ENCODE measurements at places on chromosomes 4 and X.

- DNase-seq = no peak
These were observed 24.2 kb upstream of the PGRMC2 start for GRCh38 chr4:128311659-128312403.

DNA sequence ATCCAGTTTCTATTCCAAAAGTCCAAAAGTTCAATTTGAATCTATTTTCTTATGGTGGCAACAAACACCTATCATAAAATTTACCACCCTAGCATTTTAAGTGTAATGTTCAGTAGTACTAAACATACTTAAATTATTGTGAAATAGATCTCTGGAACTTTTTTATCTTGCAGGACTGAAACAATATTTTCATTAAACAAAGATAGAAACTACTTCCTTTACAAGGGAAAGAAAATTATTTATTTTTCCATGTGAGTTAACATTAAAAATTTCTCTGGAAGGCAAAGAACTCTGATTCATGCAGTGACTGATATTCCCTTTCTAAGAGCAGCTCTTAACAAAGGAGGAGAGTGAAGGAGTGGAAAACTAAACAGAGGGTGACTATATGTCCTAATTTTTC is 40.2 kb downstream of the ADH7 start:
- DNase-seq = no peak

DNA sequence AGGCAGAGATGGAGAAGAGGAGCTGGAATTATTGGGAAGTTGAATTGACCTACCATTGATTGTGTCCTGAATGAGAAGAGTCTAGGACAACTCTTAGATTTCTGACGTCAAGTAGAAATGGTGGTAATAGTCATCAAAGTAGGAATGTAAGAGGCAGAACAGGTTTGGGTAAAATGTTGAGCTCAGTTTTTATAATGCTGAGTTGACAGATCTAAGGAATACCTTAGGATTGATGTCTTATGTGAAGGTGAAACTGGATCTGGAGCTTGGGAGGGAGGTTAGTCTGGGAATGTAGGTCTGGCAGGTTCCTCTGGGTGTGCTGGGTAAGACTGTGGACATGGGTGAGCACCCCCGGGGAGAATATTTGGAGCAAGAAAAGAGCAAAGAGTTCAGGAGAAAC is 31.9 kb downstream of the JADE1 start:
- DNase-seq = no peak

- no peak for DNase-seq
These were observed 133.3 kb downstream of the DCK start for GRCh38 chr4:71126719-71127118.

GRCh38 chr4:5033281-5033841 is 14.1 kb upstream of the CYTL1 start:
- DNase-seq = peak; percentile 93

- no peak for DNase-seq
These were observed 33.3 kb upstream of the VCX2 start for GRCh38 chrX:8204169-8204935.

DNA sequence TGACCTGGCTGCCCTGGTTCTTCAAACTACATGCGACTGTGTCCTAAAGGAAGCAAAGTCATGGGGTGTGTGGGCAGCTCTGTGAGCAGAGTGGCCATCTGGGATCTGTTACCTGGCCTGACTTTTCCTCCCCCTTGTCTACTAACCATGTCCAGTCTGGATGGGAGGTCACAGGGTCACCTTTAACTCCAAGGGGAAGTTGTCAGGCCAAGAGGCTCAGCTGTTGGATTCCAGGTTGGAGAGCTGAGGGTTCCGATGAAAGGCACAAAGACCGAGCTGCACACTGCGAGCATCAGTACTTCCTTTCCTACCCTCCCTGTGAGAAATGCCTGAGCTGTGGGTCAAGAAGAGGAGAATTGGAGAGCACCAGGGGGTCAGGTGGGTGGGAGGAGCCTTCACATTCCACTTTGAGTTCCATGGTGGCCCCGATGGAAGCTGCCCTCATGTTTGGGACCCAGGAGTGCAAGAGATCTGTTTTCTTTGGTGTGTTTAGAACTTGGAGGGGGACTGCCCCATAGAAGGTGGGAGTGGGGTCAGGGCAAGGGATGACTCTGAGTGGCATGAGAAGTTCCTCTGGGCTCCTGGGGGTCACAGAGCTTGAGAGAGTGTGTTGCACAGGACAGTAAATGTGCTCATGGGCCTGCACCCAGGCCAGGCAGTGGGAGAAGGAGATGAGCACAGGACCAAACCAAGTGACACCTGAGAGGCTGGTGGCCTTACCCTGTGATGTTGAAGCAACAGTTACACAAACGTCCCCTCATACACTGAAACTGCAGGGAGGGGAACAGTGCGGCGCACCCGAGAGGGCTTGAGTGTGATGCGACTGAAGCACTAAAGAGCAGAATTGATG is 36.2 kb downstream of the RGS12 start:
- DNase-seq = no peak

DNA sequence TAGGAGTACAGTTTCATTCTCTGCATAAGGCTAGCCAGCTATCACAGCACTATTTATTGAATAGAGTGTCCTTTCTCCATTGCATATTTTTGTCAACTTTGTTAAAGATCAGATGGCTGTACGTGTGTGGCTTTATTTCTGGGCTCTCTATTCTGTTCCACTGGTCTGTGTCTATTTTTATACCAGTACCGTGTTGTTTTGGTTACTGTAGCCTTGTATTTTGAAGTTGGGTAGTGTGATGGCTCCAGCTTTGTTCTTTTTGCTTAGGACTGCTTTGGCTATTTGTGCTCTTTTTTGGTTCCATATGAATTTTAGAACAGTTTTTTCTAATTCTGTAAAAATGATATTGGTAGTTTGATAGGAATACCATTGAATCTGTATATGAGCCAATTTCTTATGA is 182.1 kb upstream of the DIAPH2 start:
- DNase-seq = no peak

Measured in dermis microvascular lymphatic vessel endothelial cell (primary cell).